ENCODE measurements at places on chromosomes 5 and 9. TPM values are rescaled to one million over a fixed set of nuclear protein-coding genes. Genes with fewer than 3 reads are reported as not detected.

GRCh38 chr5:159780246-159780645 lies 136.0 kb upstream of the ADRA1B start:
- no peak for DNase-seq

Gene TXNDC8
- not detected for total RNA-seq

GRCh38 chr9:104386425-104387069 lies 117.5 kb upstream of the OR13F1 start:
- no peak for DNase-seq

GRCh38 chr5:176788941-176789872 lies 21.2 kb upstream of the UNC5A start:
- no peak for DNase-seq

Gene EIF4E1B
- not detected for total RNA-seq

- no peak for DNase-seq
Measured at GRCh38 chr9:70479880-70480291, 65.4 kb upstream of the KLF9 start.

GRCh38 chr5:169243651-169244422 lies 57.1 kb downstream of the SLIT3 start:
- DNase-seq: no peak

Gene ADGRD2
- 0.31 TPM for total RNA-seq

Gene HOMER1
- total RNA-seq: 20.0 TPM

GRCh38 chr9:127214421-127215267 lies 49.9 kb upstream of the GARNL3 start:
- no peak for DNase-seq

DNA sequence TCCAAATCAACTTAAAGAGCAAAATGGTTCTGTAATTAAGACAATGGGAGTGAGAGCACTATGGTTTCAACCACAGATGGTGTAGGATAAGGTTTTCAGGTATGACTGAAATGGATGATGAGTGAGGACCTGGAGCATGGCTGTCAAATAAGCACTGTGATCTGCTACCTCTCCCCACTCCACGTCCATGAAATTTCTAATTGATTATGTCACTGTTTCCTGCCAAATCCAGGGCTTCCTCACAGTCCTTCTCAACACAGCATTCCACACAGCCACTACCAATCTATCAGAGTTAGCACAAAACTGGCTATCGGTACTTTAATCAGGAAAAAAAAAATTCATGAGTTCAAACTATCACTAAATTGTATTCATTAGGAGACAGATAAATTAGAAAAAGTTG lies 420.4 kb upstream of the WWC1 start:
- no peak for DNase-seq

- no peak for DNase-seq
Measured at GRCh38 chr5:37570597-37570996, 191.5 kb downstream of the WDR70 start.

DNA sequence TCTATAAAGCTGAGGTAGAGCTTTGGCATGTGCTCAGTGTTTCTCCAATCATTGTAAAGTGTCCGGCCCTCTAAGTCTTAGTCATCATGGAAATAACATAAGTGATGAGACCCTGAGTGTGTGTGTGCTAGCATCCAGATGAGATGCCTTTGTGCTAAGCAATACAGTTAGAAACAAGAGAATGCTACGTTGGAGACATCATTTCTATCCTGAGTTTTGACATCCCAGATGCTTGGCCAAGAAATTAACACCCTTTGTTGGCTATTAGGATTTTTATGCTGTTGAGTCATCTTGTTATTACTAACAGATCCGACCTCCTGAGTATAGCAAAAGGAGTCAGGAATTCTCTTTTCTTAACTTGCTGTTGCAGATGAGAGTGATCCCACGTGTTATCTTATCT lies 508.0 kb downstream of the GADD45G start:
- no peak for DNase-seq

GRCh38 chr9:120403543-120403856 lies 176.5 kb downstream of the CDK5RAP2 start:
- DNase-seq: no peak

DNA sequence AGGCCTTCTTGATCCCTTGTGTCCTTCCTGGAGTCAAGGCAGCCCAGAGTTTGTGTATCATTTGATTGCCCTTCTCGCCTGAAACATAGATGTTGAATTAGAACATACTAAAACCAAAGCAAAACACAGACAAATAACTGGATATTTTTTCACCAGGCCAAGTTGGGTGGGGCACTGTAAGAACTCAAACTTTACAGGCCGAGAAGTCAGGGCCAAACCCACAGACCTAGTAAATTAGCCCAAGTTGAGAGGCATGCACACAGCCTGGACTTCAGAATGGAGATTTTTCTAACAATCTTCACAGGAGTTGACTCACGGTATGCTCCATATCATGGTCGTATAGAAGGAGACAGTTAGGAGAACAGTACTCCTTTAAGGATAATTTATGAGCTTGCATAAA lies 121.7 kb downstream of the PIK3R1 start:
- no peak for DNase-seq

Gene DPYSL3
- total RNA-seq: 36.0 TPM

Gene ANKRD34B
- 0.19 TPM for total RNA-seq

Gene SLC1A3
- total RNA-seq: 15.3 TPM

DNA sequence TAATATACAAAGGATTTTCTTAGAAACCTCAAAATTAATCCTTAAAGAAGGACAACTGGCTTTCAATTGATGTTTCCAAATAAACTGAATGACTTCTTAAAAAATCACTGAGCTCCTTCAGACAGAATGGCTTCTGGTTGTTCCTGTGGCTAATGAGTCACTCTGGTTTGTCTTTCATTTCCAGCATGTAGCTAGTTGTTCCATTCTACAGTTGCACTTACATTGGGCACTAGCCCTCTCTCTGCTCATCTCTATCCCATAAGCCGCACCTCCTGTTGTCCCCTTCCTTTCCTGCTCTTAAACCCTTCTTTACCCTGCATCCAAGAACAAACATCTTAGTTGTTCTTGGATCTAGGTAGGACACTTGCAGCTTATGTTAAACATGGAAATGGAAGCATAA lies 235.3 kb upstream of the HAPLN1 start:
- DNase-seq: no peak

DNA sequence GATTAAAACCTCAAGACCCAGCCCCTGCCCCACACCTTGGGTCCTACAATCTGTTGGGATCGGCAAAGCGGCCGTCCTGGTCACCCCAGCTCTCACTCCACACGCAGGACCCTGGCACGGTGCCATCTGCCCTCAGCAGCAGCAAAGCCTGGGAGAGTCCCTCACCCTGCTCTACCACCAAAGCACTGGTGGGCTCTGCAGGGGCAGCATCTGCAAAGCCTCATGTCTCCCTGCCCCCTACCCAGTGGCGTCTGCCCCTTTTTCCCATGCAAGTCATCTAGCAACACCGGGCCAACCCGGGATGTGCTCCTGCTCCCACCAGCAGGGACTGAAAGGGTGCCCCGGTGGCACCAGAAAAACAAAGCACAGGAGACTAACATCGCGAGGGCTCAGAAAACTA lies 19.6 kb upstream of the CNOT6 start:
- DNase-seq: no peak

GRCh38 chr5:65625743-65626142 lies 916 bp downstream of the SHLD3 start:
- DNase-seq: no peak

DNA sequence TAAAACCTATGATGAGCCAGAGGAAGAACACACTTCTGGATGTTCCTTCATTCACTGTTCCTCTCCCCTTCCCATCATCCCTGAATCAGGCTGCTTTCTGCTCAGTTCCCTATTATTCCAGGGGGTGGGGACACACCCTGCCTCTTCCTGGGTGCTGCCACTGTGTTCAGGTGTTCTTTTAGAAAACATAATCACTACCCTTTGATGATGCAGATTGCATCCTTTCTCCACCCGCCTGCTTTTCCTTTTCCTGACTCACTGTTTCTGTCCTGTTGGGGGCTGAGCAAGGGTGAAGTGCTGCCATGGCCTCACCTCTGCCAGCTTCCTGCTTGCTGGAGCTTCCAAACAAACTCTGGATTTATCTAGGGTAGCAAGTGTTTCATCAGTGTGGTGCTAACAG lies 331.9 kb upstream of the GRIA1 start:
- no peak for DNase-seq

Gene FOXD4L4
- 0.51 TPM for total RNA-seq

Gene ANKDD1B
- total RNA-seq: 0.93 TPM

Gene PLPP7
- total RNA-seq: 3.1 TPM

DNA sequence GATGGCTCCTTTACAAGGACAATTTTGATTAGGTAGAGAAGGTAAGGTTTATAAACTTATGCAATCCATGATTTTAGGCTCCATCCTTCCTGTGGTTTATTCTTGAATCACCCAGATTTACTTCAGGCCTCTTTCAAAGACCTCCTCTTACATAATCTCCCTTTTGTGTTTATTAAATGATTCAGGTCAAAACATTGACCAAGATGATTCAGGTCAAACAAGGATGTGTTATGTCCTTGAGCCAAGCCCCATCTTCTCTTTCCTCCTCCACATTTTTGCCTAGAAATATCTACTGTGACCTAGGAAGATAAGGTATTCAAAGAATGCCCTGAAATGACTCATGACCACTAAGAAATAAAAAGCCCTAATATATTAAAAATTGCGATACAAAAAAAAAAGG lies 31.8 kb upstream of the TLR4 start:
- no peak for DNase-seq

Gene GGTA1
- not detected for total RNA-seq

DNA sequence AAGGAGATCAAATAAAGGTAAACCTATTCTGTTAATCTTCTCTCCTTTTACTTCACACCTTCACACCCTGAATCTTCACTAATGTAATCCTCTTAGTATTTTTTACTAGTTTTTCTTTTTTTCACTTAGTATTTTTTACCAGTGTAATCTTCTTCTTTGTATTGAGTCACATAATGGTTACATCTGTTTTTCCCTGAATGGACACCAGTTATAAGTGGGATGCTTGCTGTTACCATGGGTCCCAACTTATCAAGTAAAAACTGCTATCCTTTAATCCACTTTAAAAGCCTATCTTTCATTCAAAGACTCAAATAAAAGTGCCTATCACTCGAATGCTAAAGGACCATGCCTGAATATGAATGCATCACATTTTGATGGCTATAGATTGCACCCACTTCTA lies 15.1 kb downstream of the ZFAND5 start:
- no peak for DNase-seq

Gene FOXI1
- not detected for total RNA-seq

DNA sequence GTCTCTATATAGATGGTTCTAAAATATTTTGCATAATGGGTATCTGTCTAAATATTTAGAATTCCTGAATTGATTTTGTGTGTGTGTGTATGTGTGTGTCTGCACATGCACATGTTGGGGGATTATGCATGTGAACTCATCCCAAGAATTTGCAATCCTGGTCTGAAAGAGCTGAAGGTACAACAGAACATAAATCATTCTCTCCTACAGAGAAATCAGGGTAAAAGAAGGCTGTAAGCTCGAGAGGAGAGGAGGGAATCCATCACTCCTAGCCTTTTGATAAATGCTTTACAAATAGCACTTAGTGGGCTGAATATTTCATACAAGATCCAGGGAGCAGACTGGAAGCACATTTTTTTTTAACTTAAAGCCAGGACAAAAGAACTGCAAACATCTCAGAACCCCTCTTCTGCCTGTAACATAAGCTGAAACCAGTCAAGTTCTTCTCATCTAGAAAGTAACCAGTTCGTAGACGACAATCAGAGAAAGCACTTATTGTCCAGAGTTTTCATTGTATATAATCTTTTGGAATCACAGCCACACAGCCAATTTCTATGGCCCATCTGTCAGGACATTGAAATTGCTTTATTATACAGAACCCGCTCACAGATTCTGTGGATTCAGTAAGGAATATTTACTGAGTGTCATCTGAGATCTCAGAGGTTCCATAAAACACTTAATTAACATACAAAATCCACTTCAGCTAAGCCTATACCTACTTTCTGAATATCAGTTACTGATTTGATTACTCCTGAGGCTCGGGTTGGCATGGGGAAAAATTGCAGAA lies 541.4 kb upstream of the ZNF462 start:
- no peak for DNase-seq

- no peak for DNase-seq
Measured at GRCh38 chr5:493758-494157, 30.5 kb downstream of the SLC9A3 start.

GRCh38 chr9:108245331-108245730 lies 610.5 kb downstream of the ACTL7B start:
- DNase-seq: no peak
